ENCODE measurements at places on chromosomes 6 and 20.

- no peak for DNase-seq
Measured at GRCh38 chr20:48332555-48332954, 495.2 kb downstream of the PREX1 start.

DNA sequence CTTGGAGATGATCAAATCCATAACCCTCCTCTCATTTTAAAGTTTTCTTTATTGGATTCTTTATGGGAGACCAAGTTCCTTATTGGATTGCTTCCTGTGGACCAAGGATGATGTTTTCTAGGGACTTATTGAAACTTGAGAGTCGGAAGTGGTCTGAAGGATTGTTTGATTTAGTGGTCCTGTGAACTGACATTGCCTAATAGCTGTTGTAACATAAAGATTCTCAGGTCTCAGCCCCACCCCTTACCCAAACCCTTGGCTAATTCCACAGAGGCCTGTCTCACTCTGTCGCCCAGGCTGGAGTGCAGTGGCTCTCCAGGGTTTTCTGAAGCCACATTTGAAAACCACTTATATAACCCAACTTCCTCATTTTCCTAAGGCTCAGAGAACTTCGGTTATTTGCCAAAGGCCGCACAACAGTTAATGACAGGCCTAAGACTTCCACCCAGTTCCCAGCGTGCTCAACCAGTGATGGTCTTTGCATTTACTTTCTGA is 77.0 kb downstream of the ATXN1 start:
- no peak for DNase-seq

DNA sequence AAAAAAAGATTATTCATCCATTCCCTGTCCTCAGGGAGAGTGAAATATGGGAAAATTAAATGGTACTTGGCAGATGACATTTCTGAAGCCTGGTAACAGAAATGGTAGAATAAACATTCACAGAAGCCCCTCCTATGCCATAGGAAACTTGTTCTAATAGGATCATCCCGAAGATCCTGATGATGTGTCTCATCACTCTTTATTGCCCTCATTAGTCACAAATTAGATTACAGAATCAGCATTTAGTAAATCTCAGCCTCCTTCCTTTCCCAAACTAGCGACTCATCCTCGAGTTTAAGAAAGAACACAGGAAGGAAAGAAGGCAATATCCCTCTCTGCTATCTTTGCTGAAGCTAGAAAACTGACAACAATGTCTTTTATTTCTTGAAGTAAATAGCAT is 154.4 kb downstream of the TMEM200A start:
- no peak for DNase-seq

- no peak for DNase-seq
Measured at GRCh38 chr6:112016320-112016719, 37.6 kb upstream of the CCN6 start.

GRCh38 chr20:48241482-48241881 is 456.2 kb upstream of the SULF2 start:
- DNase-seq = no peak

GRCh38 chr6:63886341-63886740 is 250.7 kb downstream of the PHF3 start:
- DNase-seq = no peak

DNA sequence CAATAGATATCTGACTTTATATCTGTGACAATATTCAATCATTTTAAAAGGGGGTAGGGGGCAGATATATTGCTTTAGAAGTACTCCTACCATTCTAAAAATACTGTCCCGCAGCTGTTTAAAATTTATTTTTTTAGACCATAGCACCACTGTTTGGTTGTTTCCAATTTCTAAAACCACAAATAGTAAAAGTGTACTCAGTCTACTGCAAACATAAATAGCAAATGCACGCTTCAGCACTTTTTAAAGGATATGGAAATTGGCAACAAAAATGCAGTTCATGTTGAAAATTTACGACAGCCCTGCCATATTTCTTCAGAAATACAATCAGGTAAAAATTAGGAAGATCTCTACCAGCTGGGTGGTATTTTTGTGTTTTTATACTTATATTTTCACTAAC is 132.0 kb upstream of the RUNX2 start:
- no peak for DNase-seq
